ENCODE measurements at places on chromosomes 16 and 17.

DNA sequence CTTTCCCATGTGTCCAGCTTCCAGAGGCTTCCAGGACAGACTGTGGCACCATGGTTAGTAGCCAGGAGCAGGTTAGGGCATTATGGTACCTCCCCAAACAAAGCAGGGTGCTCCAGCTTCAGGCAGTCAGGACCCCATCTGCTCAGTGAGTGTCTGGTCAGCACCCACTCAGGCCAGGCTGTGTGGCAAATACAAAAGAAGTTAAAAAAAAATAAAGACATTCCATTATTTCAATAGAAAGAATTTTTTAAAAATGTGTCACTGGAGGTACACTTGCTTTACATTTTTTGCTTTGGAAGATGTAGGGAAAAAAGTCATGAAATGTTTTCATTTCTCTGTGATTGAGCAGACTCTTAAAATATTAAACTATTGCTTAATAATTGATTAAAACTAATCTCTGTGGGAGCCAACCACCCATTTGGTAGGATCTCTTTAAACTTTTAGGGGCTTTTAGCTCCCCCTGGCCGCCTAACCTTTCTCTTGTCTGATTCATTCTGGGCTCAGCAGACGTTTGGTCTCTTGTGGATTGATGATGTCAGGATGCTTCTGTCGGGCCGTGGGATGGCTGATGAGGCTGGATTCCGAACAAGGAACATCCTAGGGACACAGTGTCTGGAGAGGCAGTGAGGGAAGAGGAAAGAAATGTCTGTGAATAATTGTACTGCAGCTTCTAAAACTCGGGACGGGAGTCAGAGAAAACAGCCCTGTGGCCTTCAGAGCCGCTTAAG is 28.4 kb upstream of the NPTX1 start:
- DNase-seq, result peak; percentile 85
- no peaks in the 10 kb centered on the region for H3K36me3 ChIP-seq
- H3K4me1 ChIP-seq, result peaks cover 18% of the 10 kb centered on the region
- H3K27me3 ChIP-seq, result no peaks in the 10 kb centered on the region
- no peak overlapping the region for H3K4me3 ChIP-seq
- H3K27ac ChIP-seq, result peak overlapping the region; percentile 11

DNA sequence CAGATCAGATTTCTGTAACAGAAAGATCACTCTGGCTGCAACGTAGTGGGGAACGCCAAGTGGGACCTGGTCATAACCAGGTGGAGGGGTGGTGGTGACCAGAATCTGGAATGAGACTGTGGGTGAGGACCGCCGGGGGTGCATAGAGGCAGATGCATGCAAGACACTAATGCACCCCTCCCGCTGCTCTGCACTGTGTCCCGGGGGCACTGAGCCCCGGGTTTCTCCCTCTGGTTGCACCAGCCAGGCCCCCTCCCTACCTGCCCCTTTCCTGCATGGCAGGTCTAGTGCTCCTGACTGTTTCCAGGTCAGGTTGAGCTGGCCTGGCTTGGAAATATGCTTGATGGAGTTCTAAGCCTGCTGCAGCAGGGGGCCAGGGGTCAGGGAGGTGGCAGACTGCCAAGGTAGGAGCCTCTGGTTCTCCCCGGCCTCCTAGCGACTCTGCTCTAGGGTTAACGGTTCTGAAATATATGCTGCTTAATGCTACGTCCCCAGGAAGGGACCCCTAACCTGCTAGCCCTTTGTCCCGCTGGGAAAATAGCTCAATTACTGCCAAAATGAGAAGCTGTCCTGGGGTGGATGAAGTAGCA is 94.3 kb downstream of the SDK2 start:
- H3K27ac ChIP-seq, result no peak overlapping the region
- no peak for DNase-seq
- no peak overlapping the region for H3K4me3 ChIP-seq
- H3K4me1 ChIP-seq, result no peaks in the 10 kb centered on the region
- H3K36me3 ChIP-seq, result no peaks in the 10 kb centered on the region

DNA sequence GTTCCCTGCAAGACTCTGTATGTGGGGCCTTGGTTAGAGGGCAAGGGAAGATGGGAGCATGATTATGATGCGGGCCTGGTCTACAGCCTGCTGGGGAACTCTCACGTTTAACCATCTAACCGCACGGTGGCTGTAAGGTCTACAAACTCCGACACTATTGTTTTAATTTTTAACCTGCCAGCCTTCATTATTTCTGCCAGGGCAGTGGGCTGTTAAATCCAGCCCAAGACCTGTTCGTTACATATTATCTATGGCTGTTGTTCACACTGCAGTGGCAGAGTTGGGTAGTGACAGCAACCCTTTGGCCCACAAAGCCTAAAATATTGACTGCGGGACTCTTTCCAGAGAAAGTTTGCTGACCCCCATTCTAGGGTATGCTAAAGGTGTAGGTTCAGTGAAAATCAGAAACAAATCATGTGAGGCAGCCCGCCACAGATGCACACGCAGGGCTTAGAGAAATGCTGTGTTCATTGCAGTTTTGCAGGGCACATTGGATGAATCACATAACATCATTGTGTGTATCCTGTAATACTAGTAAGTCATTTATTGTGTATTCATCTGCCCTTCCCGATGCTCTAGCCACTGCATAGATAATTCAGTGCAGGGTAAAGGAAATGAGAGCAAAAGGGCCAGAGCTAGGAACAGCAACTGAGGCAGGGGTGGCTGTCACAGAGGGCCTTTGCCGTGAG is 14.3 kb downstream of the SNX29 start:
- H3K4me1 ChIP-seq, result peaks cover 2% of the 10 kb centered on the region
- H3K4me3 ChIP-seq, result no peak overlapping the region
- H3K27me3 ChIP-seq, result no peaks in the 10 kb centered on the region
- no peaks in the 10 kb centered on the region for H3K36me3 ChIP-seq

DNA sequence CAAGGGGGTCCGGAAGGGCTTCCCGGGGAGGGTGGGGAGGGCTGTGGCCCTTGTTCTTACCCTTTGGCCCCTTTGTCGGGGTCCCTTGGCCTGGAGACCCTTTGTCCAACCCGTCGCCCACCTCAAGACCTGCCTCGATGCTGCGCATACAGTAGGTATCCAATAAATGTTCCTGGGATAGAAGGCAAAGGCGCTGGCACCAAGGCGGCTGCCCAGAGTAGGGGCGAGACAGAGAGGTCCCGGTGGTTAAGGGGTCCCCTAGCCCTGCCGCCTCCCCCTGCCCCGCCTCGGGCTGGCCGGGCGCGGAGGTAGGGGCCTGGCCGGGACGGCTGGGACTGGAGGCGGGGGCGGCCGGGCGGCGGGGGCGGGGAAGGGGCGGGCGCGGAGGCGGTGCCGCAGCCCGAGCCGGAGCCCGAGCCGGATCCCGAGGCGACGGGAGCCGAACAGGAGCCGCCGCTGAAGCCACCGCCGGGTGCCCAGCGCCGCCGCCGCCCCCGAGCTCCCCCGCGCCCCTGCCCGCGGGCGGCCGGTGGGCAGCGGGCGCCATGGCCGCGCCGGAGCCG is at the start of gene NHERF2:
Gene NHERF2 (plus strand): TSS at position 442 of the 563 bp plus-strand sequence. CDS start 104 bp downstream, at position 546.
- no peak for DNase-seq
- H3K36me3 ChIP-seq, result peaks cover 16% of the 10 kb centered on the region
- H3K4me3 ChIP-seq, result peak within 1 kb of the TSS; percentile 70
- peaks cover 20% of the 10 kb centered on the region for H3K4me1 ChIP-seq

- no peak for DNase-seq
- no peaks in the 10 kb centered on the region for H3K27me3 ChIP-seq
- H3K4me3 ChIP-seq, result no peak within 1 kb of the TSS
- H3K27ac ChIP-seq, result peak within 1 kb of the TSS; percentile 26
These were observed at the start of gene UNC13D for GRCh38 chr17:75843577-75844529. TSS of gene UNC13D (minus strand) at chr17:75844404. CDS start at chr17:75844337, 67 bp downstream.

DNA sequence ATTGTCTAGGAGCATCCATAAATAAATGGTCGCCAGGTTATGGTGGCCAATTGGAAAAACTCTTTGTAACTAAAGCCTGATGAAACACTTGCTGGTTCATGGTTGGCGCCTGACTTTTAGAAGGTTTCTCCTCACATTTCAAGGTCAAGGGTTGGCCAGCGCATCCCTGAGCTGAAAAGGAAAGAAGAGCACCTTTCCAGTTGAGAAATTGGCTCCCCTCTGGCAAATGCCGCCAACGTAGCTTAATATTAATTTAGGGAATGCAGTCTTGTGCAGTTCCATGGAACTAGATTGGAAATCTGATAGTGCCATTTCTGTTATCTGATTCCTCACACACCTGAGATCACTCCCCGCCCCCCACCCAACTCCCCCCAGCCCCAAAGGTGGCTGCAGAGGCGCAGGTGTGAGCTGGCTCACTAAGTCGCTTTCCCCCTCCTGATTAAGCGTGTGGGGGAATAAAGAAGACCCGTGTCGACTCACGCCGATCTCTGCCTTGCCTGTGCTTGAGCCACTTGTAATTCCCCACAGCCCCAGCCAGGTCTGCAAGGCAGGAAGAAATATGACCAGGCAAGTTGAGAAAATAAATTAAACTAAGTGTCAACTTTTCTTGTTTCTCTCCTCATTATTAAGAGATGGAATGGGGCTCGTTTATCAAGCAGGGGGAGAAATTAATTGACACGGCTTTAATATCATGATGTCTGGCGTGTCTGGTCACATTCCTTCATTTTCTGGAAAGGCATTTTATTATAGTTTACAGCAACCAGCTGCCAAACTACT is 157.7 kb downstream of the CCDC182 start:
- no peak overlapping the region for H3K27ac ChIP-seq
- H3K4me3 ChIP-seq, result no peak overlapping the region
- no peaks in the 10 kb centered on the region for H3K27me3 ChIP-seq
- no peaks in the 10 kb centered on the region for H3K4me1 ChIP-seq
- no peaks in the 10 kb centered on the region for H3K36me3 ChIP-seq

GRCh38 chr17:76233588-76234353 is 6.5 kb downstream of the RNF157 start:
- no peaks in the 10 kb centered on the region for H3K36me3 ChIP-seq
- H3K27ac ChIP-seq, result no peak overlapping the region
- peaks cover 3% of the 10 kb centered on the region for H3K4me1 ChIP-seq
- peaks cover 4% of the 10 kb centered on the region for H3K27me3 ChIP-seq

DNA sequence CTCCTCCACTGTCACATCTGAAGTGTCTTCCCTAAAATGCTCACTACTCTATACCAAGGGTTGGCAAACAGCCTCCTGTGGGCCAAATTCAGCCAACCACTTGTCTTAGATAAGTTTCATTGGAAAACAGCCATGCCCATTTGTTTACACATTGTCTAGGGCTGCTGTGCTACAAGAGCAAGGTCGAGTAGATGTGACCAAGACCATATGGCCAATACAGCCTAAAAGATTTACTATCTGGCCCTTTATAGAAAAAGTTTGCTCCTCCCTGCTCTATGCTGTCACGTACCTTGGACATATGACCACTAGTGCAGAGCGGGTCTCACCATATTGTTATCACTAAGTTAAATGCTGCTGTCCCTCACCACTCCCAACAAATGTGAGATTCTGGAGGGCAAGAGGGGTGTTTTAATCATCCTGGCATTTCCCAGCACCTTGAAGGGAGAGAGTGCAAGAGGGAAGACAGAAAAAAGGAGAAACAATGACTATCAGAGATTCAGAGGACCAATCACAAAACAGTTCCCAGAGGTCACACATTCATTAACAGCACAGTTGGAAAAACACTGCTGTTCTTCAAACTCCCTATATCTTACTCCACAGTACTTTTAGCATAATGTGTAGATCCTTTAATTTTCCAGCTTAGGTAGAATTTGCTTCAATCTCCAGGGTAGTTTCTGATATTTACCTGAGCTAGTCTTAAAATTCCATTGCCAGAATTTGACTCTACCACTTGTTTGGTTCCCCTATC is 13.2 kb downstream of the LSM12 start:
- peaks cover 51% of the 10 kb centered on the region for H3K36me3 ChIP-seq
- DNase-seq, result no peak
- no peak overlapping the region for H3K4me3 ChIP-seq
- H3K27me3 ChIP-seq, result no peaks in the 10 kb centered on the region
- H3K27ac ChIP-seq, result no peak overlapping the region
- H3K4me1 ChIP-seq, result peaks cover 2% of the 10 kb centered on the region

- H3K4me3 ChIP-seq, result no peak overlapping the region
- DNase-seq, result peak; percentile 99
- peaks cover 6% of the 10 kb centered on the region for H3K36me3 ChIP-seq
- H3K4me1 ChIP-seq, result peaks cover 24% of the 10 kb centered on the region
- peak overlapping the region; percentile 73 for H3K27ac ChIP-seq
These were observed 29.4 kb downstream of the COG7 start for GRCh38 chr16:23423496-23424049.

DNA sequence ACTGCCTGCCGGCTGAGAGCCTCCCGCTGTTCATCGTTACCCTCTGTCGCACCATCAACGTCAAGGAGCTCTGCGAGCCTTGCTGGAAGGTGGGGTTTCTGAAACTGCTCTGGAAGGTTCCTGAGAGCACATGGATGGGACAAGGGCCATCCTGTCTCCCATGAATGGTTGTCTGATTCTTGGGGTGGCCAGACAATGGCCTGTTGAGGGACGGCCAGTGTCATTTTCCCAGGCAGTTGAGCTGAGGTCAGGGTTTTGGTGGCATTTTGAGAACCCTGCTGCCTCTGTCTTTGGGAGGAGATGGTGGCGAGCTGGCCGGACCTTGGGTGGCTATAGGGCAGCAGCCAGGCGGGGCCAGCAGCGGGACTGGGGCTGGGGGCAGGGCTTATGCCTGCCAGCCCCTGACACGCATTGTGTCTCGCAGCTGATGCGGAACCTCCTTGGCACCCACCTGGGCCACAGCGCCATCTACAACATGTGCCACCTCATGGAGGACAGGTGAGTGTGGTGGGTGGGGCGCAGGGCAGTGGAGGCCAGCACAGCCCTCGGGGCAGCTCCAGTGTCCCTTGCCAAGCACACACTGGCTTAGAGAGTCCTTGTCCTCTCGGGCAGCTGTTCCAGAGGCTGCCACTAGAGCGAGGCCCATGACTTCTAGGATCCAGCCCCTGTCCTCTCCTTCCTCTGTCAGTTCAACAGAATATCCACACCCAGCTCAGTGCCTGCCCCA is 9.1 kb downstream of the TSC2 start:
- peaks cover 66% of the 10 kb centered on the region for H3K36me3 ChIP-seq
- DNase-seq, result no peak
- H3K27me3 ChIP-seq, result no peaks in the 10 kb centered on the region
- H3K4me1 ChIP-seq, result no peaks in the 10 kb centered on the region
- H3K27ac ChIP-seq, result no peak overlapping the region
- H3K4me3 ChIP-seq, result no peak overlapping the region

DNA sequence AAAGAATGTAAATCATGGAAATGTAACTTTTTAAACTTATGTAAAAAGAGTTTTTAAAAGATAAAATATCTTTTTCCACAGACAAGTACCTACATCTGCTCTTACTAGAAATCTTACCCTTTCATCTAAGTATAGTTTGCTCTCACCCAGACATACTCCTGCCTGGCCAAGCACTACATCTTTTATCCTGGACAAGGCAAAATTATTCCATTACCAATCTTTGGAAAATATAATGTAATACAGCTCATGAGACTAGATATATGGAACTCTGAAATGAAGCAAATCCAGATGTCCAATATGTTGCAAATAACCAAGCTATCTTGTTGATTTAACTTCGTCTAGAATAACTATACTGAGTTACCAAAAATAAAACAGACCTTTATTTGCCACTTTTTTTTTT is 50.0 kb downstream of the VMP1 start:
- no peaks in the 10 kb centered on the region for H3K27me3 ChIP-seq
- no peak for DNase-seq
- no peaks in the 10 kb centered on the region for H3K36me3 ChIP-seq
- H3K27ac ChIP-seq, result peak overlapping the region; percentile 70
- H3K4me1 ChIP-seq, result peaks cover 14% of the 10 kb centered on the region

- H3K27me3 ChIP-seq, result no peaks in the 10 kb centered on the region
- no peak overlapping the region for H3K4me3 ChIP-seq
- H3K36me3 ChIP-seq, result no peaks in the 10 kb centered on the region
- no peak overlapping the region for H3K27ac ChIP-seq
- no peak for DNase-seq
- H3K4me1 ChIP-seq, result peaks cover 11% of the 10 kb centered on the region
These were observed 234.9 kb upstream of the CIBAR2 start for GRCh38 chr16:85347213-85347591.

- no peaks in the 10 kb centered on the region for H3K27me3 ChIP-seq
- H3K4me3 ChIP-seq, result no peak overlapping the region
- peak overlapping the region; percentile 96 for H3K27ac ChIP-seq
- peaks cover 31% of the 10 kb centered on the region for H3K4me1 ChIP-seq
- DNase-seq, result peak; percentile 94
These were observed 118.0 kb upstream of the ZNF469 start for GRCh38 chr16:88264641-88265285.

Data from IMR-90 (cell line).